Stimulated activated CD4-positive, alpha-beta T cell treated with anti-CD3 and anti-CD28 coated beads, Interleukin-4, amount 100 ng/mL, for 48 hours (primary cell): ENCODE measurements at places on chromosomes 12 and 14.

DNA sequence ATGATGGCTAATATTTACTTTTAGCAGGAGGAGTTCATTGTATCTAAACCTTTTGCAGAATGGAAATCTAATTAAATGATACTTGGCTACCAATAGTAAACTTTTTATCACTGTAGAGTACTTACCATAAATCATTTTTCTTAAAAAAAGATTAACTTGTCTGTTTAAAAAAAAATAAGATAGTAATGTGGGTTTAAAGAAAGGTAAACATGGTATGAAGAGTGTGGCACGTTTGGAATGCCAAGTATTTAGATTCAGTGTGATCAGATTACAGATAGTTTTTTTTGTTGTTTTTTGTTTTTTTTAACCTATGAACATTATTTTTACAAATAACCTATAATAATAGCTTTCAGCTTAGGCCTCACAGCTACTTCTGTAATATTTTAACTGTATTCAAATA lies 25.8 kb downstream of the KTN1 start:
- DNase-seq = no peak

GRCh38 chr14:100406505-100407131 lies 83.5 kb downstream of the SLC25A47 start:
- DNase-seq = no peak

DNA sequence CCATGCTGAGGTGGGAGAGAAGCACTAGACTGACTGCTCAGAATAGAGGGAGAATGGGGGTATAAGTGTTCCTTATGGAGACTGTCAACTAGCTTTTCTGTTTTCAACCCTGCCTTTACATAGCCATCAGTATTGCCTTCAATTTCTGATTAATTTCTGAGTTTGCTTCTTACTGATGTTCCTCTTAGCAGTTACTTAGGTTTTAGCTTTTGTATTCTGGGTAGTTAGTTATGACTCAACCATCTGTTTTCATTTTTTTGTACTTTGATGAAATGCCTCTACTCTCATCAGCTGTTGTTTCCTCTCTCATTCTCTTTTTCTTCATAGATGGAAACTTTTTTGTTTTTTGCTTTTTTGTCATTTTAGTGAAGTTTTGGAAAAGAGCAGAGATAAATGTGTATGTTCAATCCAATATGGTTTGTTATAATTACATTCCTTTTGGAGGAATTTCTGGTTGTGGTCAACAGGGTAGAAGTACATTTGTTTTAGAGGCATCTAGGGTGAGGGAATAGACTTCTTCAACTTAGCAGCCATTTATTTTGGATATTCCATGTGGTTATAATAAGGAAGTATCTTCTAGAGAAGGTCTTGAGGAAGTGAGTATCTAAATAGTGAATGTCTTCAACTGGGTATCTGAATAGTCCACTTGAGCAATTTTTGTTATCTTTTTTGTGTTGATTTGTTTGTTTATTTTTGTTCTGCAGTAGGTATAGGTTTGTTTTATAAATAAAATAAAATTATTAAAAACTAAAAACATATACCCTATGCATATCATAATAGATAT lies 29.6 kb downstream of the PMCH start:
- no peak for DNase-seq

DNA sequence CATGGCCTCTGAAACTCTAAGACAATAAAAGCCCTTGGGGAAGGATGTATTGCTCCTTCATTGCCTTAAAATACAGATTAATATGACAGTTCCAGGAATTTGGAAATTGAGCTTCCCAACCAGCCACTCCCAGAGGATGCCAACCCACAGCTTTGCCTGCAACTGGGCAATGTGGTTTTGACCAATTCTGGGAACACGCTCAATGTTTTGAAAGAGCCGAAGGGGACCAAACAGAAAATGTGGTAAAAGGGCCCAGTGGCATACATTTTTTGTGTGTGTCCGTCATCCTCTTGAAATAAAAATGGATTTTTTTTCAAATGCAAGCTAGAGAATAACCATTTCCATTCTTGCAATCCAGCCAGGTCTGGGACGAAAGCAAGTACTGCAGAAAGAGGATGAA lies 88.3 kb upstream of the PLEKHG7 start:
- no peak for DNase-seq

GRCh38 chr14:60650373-60650961 lies 1.2 kb upstream of the SIX1 start:
- DNase-seq = no peak

- DNase-seq = no peak
Measured at GRCh38 chr12:79634957-79635471, 55.8 kb downstream of the PAWR start.

GRCh38 chr14:81298122-81298521 lies 77.4 kb upstream of the GTF2A1 start:
- no peak for DNase-seq

GRCh38 chr12:14827043-14827442 lies 13.1 kb upstream of the SMCO3 start:
- DNase-seq = no peak

GRCh38 chr12:48201091-48201490 lies 2.0 kb downstream of the OR10AD1 start:
- DNase-seq = no peak

DNA sequence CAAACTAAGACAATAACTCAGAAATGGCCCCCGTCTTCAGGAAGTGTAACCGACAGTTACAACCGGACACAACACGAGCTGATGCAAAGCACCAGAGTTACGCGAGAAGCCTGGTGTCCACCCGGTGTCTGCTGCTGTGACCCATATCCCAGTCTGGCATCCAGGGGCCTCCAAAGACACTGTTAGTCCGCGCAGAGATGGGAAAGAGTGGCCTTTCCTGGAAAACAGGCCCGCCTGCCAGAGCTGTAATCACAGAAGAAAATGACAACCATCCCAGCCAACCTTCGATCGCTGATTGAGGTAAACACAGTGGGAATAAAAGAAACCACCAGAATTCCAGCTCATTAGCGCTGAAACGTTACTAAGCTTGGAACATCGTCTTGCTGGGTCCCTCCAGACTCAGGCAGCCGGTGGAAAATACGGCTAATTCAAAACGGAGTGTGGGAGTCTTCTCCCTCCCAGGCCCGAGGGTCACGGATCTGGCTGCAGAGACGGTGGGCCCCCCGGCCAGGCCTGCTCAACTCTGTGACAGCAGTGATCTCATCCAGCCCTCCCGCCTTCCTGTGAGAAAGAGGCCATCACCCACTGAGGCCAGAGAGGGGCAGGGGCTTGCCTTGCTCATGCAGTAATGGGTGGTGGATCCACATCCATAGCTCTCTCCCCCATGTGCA lies 273.9 kb upstream of the RTL1 start:
- DNase-seq = no peak

- no peak for DNase-seq
Measured at GRCh38 chr12:57734591-57734990, 4.0 kb downstream of the AGAP2 start.

GRCh38 chr12:126581655-126582054 lies 1516.4 kb downstream of the AACS start:
- no peak for DNase-seq

DNA sequence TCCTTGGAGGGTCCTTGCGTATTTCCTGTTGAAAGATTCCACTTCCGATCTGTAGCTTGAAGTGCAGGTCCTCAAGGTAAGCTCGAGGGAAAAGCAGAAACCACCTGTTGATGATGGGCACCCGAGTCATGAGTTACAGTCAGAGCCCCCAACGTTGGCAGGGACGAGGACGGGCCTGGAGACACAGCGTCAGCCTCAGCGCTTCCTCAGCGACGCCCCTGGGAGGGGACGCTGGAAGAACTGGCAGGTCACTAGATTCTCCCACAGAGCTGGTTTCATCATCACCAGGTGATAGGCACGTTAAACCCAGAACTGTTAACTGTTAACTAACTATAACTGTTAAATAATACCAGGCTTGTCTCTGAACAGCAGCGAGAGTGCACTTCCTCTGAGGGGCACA lies 101.8 kb downstream of the TNFAIP2 start:
- DNase-seq = no peak

DNA sequence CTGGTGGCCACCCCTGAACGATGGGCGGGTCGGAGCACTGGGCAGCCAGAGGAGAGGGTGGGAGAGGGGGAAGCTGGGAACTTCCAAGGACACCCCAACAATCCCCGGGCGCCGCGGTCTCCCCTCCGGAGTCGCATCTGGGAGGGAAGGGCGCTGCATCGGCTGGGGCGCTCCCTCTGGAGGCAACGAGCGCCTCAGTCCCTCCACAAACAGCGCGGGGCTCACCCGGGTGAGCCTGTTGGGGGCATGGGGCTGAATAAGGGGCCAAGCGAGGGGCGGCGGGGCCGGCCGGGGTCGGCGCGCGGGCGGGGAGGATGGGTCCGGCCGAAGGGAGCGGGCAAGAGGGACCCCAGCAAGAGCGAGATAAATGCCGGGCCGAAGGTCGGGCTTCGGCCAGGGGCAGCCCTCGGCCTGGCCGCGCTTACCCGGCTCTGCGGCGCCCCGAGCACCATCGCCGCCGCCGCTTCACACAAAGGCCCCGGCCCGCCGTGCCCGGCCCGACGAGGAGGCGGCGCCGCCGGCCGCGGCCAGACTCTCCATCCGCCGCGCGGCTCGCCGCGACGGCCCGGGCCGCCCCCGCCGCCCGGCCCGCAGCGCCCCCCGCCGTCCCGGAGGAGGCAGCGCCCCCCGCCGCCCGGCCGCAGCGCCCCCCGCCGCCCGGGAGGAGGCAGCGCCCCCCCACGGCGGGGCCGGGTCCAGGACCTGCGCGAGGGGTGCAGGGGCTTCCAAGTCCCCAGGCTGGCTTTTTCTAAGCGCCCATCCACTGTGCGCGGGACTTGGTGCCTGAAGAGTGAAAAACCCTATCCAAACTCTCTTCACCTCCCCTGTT lies at the start of gene ZBTB39:
TSS of gene ZBTB39 (minus strand) at position 567 of the 829 bp plus-strand sequence. CDS start 1,629 bp downstream, outside the sequence.
- peak; percentile 46 for DNase-seq

GRCh38 chr14:90781876-90782275 lies 34.4 kb downstream of the TTC7B start:
- DNase-seq = no peak

DNA sequence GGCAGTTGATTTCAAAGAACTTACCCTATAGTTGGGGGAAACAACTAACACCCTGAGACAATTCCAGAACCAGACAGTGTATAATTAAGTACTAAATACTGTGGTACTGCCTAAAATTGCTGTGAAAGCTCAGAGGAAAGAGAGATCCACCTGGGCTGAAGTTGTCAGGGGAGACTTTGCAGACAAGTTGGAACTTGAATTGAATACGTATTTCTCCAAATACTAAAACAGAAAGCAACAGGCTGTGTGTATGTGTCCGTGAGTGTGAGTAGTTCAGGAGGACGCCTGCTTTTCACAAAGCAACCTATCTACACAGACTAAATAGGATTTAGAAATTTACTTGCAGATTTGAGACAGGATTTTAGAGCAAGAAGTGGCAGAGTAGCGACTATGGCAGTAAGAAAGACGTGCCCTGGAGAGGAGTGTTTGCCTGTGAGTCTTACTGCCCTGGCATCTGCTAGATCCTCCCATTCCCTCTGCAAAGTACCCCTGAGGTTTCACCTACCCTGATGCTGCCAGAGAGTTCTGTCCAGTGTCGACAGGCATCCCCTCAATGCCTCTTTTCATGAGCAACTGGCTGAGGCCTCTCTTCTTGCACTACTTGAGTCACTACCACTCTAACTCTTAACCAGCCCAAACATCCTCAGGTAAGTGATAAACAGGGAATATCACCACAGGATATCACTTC lies 37.4 kb upstream of the BMP4 start:
- DNase-seq = no peak

GRCh38 chr14:75428230-75429104 lies 645 bp downstream of the JDP2 start:
- no peak for DNase-seq

DNA sequence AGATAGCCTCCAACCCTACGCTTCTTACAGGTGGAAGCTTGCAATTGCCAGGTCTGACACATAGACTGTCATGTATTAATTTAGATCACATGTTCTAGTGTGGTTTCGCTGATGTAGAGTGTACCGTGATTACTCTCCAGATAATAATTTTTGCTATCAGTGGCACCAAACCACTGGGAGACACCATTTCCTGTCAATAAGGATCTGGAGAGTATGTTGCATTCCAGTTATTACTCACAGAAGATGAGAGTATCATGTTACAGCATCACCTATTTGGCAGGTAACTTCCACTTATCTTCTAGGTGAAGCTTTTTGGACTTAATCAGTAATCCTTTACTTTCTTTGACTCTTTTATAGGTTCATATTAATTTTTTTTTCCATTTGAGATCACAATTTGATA lies 147.2 kb downstream of the HELB start:
- no peak for DNase-seq
